ENCODE measurements at places on chromosomes 16 and 17.

DNA sequence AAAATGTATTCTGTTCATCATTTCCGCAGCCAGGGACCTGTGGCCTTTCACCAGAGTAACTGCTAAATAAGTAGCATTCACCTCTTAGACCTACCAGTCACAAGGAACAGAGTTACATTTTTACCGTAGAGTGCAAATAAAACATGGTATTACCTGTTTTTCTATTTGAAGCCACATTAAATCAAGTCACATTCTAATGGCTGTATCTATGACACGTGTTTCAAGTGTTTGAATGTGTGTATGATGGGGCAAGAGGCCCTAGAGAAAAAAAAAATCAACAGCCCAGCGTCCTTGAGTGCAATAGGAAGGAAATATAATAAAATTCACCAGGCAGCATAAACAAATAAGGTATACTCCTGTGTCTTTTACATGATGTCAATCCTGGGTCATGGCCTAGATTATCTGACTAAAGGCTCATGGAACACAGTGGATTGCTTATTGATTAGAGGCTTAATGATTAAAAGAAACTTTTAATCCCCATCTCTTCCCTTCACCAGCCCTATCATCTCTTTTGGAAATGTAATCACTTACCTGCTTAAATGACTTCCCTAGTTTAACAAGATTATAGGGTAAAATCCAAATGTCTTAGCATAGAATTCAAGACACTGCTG lies 168.7 kb upstream of the CDH5 start:
- no peak for DNase-seq

DNA sequence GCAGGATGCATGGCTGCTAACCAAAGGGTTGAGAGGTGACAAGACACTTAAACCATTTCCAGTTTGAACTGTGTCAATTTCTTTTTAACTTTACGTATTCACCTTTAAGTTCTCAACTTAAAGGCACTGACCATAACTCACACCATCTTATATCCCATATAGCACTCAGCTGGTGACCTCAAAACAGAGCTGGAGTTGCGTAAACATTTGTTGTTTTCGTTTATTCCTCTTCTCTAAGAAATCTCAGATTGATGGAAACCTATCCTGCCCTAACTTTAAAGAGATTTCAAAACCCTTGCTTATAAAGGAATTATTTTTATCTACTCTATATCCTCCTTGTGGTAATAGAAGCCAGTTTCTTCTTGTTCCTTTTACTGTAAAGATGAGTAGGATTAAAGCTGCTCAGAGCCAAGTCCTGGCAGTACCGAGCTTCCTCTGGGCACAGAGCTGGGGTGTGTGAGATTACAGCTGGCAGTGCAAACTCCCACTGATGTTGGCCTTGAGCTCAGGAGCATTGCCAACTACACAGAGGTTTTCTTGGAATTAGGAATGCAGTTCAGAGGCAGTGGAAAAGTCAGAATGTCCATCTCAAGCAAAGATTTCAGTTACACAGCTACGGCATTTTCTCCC lies 1.3 kb downstream of the KCTD2 start:
- DNase-seq: no peak

- DNase-seq: no peak
These were observed 42.1 kb downstream of the ITGAM start for GRCh38 chr16:31301708-31302400.

- DNase-seq: no peak
These were observed at the start of gene HNF1B for GRCh38 chr17:37744961-37745800. Gene HNF1B (minus strand): TSS chr17:37745059. CDS start chr17:37744884, 175 bp downstream.

- no peak for DNase-seq
These were observed 87.8 kb downstream of the GNAO1 start for GRCh38 chr16:56279132-56279531.

- no peak for DNase-seq
These were observed 515.0 kb upstream of the SALL1 start for GRCh38 chr16:51666074-51666473.

- DNase-seq: no peak
These were observed 25.5 kb downstream of the TIMM22 start for GRCh38 chr17:1022278-1023024.

- no peak for DNase-seq
These were observed 19.8 kb upstream of the KIFC3 start for GRCh38 chr16:57822018-57822553.

- DNase-seq: no peak
These were observed 11.2 kb downstream of the KNOP1 start for GRCh38 chr16:19706846-19707245.

DNA sequence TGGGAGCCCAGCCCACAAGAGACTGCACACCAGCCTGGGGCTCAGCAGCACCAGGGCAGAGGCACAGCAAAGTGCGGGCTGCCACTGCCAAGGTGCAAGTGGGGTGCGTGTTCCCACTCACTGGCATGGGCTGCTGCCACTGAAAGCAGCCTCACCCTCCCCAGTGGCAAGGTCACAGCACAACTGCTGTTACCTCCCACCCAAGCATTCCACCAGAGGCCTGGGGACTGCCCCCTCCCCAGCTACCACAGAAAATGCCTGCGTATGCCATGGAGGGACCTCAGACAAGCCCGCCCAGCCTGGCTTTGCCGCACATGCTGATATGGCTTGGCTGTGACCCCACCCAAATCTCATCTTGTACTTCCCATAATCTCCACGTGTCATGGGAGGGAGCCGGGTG lies 33.1 kb downstream of the MEAK7 start:
- no peak for DNase-seq

- no peak for DNase-seq
These were observed 11.1 kb downstream of the STXBP4 start for GRCh38 chr17:54979657-54980056.

GRCh38 chr17:14605267-14605599 lies 304.4 kb downstream of the HS3ST3B1 start:
- DNase-seq: no peak

DNA sequence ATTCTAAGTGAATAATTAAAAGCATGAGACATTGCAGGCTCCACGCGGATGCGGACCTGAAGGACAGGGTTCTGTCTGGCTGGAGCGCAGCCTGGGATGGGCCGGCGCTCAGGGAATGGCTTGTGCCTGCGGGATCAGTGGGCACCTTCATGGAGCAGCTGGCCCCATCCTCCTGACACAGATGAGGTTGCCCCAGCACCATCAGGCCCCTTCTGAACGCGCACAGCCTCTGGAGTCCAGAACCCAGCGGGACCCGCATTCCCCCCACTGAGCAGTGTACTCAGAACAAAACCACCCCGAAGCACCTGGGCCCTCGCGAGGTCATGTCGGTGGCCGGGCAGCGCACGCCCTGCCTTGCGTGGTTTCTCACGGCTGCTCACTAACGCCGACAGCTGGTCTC lies 70.5 kb upstream of the CHMP6 start:
- DNase-seq: no peak

DNA sequence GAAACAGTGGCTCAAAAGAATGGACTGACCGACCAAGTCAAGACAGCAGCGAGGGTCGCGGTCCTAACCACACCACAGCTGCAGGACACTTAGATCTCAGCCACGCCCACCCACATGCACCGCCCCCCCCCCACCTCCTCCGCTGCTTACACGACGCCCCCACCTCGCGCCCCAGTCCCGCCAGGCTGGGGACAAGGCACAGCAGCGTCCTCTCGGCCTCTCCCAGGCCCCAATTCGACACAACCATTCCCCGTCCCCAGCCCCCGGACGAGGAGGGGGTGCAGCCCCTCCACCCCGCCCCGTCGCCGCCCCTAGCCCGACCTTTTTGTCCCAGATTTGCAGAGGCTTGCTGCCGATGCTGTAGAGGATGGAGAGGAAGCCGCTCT lies 477 bp downstream of the CFAP20 start:
- DNase-seq: no peak

GRCh38 chr16:29237971-29238370 lies 168.5 kb downstream of the NPIPB11 start:
- no peak for DNase-seq

DNA sequence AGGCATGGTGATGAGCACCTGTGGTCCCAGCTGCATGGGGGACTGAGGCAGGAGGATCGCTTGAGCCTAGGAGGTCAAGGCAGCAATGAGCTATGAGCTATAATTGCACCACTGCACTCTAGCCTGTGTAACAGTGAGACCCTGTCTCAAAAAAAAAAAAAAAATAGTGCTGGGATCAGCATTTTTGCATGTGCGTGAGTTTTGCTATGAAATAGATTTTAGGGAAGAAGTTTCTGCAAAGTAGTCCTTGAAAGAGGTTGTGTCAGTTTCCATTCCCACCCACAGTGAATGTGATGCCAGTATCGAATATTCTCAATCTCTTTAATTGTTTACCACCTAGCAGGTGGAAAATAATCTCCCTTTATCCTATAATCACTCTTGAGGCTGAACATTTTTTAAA lies 26.3 kb upstream of the ARHGAP17 start:
- DNase-seq: no peak

DNA sequence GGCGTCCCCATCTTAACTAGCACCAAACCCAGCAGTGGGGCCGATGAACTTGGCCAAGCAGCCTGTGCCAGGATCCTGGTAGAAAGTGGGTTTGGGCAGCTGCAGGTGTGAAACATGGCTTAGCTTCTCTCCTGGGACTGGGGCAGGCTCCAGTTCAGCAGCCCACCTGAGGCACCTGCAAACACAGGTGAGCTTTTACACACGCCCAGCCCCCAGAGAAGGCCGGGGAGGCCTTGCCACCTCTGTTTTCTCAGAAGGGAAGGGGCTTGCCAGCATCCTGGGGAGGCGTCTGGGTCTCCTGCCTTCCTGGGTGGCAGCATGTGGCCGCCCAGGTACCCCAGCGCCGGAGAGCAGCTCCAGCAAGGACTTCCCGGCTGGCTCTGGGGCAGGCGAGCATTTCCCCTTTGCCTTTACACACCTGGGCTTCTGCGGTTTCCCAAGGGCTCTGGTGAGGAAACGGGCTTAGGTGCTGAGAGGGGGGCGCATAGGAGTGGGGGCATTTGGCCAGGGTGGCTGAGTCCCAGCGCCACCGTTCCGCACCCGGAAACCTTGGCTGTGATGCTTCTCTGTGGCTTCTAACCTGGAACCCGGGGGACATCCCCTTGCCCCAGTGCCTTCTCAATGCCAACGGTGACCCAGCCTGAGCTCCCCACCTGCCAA lies 81.6 kb upstream of the CBX4 start:
- no peak for DNase-seq

DNA sequence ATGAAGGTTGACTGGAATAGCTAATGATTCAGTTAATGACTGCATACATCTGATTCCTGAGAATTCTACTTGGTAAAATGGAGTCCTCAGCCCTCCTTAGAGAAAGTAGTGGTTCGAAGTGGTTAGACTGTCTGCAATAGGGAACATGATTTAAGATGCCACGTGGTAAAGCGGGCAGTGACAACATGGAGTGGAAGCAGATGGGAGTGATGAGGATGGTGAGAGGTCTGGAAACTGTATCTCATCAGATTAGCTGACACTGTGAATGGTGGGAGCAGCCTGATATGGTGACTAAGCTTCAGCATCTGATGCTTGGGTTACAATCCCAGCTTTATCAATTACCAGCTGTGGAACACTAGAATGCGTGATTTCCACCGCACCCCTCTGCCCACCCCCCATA lies 8.4 kb downstream of the CDH11 start:
- DNase-seq: no peak

GRCh38 chr17:732902-733720 lies 715 bp downstream of the TLCD3A start:
- DNase-seq: no peak

GRCh38 chr17:62916684-62917571 lies 49.1 kb upstream of the TANC2 start:
- DNase-seq: no peak

DNA sequence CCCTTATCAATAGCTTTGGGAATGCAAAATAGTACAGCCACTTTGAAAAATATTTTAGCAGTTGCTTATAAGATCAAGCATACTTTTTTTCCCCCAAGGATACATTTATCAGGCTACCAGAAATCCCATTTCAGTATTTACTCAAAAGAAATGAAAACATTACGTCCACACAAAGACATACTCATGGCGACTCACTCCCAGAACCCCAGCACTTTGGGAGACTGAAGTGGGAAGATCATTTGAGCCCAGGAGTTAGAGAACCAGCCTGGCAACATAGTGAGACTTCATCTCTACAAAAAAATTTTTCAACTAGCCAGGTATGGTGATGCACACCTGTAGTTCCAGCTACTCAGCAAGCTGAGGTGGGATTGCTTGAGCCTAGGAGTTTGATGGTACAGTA lies 5.9 kb downstream of the SKA2 start:
- DNase-seq: no peak

GRCh38 chr17:78645421-78646295 lies 68.5 kb upstream of the DNAH17 start:
- DNase-seq: no peak

- DNase-seq: no peak
These were observed 46.6 kb upstream of the ERN1 start for GRCh38 chr17:64176556-64176955.

GRCh38 chr17:58329810-58330537 lies 1.4 kb upstream of the TSPOAP1 start:
- DNase-seq: no peak

DNA sequence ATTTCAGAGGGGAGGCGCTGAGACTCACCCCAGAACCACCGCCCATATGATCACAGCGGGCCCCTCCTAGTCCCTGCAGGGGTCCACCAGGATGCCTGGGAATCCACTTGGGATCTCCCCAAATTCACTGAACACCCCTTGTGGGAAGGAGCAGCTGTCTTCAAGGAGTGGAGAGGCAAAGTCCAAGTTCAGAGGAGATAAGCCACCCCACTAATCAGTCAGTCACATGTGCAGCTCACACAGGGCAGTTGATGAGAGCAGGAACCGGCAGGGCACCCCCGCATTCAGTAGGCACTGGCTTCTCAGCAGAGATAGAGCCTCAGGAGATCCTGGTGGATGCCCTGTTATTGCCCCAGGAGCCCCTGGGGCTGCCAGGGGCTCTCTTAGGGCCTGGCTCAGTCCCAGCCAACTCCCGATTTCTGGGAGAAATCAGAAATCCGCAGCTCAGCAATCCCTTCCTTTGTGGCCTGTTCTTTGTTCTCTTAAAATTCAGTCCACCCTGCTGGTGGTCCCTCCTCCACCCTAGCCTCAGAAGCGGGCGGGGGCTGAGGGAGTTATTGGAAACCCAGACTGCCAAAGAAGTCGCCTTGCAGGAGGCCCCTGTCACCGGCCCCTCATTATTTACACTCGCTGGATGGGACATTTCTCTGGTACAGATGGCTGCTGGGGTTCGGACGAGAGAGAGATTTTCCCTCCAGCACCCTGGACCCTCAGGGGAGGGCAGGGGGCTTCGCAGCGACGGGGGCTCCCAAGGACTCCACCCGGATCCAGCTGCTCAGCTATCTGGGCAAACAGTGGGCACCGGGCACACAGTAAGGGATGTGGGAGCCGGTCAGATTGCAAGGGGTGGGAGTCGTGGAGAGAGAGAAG lies 1.8 kb downstream of the CDC42EP4 start:
- no peak for DNase-seq

- DNase-seq: no peak
These were observed 3.6 kb upstream of the TUBG2 start for GRCh38 chr17:42655528-42655927.

- no peak for DNase-seq
These were observed 13.5 kb downstream of the NPRL3 start for GRCh38 chr16:125011-125410.

- no peak for DNase-seq
These were observed 3.3 kb downstream of the TSPOAP1 start for GRCh38 chr17:58325289-58325726.

DNA sequence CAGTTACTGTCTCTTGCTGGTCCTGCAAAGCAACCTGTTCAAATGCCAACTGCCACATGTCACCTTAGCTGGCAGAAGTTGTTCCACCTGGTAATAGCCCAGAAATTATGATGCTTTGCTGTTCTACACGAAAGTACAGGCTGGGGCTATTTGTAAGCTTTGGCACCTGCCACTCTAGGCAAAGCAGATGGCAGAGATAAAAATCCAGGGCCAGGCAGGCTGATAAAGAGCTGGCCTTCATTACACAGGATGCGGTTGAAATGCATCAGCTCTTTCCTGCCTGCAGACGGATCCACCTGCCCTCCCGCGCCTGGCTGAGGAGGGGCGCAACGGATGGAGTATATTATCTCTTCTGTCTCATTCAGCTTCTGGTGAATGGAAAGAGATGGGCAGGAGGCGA lies 29.3 kb upstream of the KDM8 start:
- DNase-seq: no peak
